ENCODE measurements at places on chromosomes 6 and 20.

DNA sequence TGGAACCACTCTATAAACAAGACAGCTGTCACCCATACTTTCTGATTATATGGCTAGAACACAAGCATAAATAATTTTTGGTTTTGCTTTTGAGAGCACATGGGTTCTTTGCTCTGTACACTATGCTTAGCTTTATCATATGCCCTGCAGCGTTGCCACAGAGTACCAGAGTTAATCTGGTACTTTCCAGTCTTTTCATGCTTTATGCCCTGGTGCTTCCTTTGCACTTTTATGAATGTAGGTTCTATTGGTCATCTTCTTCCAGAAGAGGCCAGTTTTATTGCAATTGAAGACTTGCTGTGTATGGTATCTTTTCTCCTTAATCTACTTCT lies 20.8 kb downstream of the SHLD1 start:
- no peak for DNase-seq

DNA sequence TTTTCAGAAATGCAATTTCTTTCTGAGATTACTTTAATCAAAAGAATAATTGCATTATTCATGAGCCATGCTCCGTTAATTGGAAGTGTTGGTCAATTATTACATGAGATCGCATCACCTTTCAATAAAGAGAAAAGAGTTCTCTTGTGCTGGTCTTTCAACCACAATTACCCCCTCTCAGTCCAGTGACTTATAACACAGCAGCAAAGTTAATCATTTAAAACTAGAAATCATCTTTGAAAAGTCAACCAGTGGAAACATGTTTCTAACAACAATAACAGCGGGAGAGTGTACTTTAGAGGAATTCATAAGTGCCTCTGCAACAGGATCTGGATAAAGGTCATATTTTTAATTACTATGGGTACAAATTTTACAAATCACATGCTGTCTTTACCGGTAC lies 384.4 kb upstream of the AGPAT4 start:
- DNase-seq, result no peak

DNA sequence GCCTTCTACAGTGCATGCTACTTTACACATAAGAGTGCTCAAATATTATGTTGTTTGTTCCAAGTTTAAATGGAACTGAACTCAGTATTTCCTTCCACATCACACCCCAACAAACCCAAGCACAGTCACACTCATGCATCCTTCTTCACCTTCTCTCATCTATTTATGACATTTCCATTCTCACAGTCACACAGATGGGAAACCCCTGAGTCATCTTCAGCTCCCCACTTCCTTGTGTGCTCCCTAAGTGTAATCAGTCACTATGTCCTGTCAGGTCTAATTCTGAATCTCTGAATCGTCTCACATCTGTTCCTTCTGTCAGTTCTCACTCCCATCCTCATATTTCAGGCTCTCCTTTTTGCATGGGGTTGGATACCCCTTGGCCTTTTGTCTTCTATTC lies 96.0 kb downstream of the RIMS1 start:
- DNase-seq, result no peak

GRCh38 chr6:158010591-158011477 lies 29.2 kb downstream of the SYNJ2 start:
- no peak for DNase-seq

DNA sequence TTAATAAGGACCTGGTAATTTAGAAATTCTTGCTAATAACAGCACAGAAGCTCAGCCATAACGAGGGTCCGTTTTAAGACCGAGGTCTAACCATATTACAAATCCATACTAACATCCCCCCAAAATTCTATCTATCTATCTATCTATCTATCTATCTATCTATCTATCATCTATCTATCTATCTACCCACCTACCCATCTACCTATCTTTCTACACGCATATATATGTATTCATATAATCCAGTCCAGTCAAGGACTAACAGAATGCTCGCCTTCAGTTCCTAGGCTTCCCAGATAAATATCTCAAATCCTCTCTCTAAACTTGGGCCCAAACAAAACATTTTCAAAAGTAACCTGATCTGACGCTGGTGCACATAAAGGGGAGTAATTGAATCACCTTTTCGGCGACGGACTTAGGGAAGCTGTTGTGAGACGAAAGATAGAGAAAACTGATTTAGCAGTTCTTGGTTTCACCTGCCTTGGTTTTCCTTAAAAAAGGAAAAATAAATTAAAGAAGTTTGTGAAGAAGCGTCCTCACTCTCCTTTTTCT lies 14.5 kb downstream of the HMGN4 start:
- no peak for DNase-seq

DNA sequence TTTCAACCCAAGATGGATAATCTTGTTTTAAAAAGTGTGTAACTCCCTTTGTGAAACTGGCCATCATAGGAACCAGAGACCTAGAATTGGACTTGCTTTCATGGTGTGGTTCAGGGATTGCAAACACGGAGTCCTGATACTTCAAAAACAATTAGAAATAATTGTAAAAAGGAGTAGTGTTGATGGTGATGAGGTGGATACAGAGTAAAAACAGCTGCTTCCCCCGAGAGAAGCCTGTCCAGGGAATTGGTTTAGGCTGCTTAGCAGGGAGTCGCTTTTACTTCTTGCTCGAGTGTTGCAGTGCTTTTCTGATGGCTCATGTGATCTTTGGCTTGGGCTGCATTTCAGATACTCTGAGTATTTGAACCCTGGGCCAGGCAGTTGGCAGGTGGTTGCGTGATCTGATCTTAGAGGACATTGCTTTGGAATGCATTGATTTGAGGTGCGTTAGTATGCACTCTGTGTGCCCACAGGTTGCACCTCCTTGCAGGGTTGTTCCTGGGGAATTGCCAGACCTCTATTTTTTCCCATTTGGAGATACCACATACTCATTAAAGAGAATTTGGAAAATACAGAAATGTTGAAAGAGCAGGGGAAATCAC lies 19.5 kb downstream of the KIF3B start:
- no peak for DNase-seq

DNA sequence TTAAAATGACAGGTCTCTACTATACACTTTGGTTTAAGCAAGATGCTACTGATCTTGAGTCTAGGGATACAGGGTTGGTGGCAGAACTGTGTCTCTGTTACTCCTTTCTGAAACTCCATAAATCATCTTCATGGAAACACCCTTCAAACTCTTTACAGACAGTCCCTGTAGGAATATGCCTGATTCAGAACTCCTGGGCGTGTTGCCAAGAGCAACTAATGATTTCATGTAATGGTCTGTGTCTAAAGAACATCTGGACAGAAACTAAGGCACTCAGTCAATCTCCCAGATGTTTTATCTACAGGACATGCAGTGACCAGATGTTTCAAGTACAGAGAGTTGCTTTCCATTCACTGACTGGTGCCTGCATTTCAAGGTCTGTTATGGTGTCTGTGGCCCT lies 464.4 kb upstream of the CHD6 start:
- no peak for DNase-seq

DNA sequence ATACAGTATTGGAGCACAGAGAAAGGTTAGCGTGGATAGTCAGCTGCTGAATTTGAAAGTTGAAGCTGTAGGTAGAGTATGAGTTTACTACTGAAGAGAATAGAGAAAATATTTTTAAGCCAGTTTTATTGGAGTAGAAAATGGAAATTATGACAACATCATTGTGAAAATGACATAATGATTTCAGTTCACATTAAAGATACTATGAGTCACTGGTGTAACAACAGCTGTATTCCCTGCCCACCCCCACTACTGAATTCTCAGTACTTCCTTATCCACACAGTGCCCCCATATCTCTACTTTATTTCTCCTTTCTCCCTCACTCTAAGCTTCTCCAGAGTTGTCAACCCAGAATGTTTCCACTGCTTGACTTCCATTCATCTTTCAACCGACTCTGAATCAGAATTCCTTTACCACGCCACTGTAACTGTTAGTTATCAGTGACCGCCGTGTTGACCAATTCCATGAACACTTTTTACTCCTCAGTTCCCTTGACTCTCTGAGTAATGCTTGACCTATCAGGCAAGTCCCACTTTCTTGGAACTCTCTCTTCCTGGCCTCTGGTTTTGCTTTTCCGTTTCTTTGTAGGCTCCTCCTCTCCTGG lies 139.6 kb downstream of the AIG1 start:
- no peak for DNase-seq

- no peak for DNase-seq
These were observed 45.8 kb upstream of the PAK5 start for GRCh38 chr20:9884666-9885065.

- DNase-seq, result no peak
These were observed 58.6 kb upstream of the SNX9 start for GRCh38 chr6:157764178-157765068.

DNA sequence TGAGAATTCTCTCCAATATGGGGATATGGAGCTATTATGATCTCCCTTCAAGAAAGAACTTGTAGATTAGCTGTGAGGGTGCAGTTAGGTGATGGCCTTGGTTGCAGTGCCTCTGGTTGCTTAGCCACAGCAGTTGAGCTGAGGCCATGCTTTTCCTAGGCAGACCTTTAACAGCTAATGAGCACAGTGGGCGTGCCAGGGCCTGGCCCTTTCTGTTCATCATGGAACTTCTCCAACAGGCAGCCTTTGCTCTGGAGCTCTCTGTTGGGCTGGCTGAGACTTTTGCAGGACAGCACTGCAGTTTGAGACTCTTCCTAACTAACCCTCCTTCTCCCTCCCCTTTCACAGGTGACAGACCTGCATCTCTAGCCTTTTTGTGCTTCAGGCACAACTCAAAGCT lies 39.7 kb upstream of the TMEM170B start:
- no peak for DNase-seq

DNA sequence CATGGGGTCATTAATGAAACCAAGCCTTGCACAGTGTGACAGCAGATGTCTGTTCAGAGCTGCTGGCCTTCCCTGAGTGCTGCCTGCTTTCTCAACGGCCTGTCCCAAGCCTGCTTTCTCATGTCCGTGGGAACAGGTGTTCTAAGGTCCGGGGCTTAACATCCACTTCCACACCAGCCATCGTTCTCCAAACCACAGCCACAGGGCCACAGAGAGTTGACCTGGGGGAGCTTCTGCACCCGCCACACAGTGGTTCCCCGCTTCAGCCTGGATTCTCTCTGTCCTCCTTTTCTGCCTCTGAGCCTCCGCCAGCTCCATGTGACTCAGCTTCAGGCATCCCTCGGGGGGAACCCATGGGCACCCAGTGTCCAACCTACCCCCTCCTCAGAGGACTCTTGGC lies 26.9 kb upstream of the PPP1R3G start:
- no peak for DNase-seq

DNA sequence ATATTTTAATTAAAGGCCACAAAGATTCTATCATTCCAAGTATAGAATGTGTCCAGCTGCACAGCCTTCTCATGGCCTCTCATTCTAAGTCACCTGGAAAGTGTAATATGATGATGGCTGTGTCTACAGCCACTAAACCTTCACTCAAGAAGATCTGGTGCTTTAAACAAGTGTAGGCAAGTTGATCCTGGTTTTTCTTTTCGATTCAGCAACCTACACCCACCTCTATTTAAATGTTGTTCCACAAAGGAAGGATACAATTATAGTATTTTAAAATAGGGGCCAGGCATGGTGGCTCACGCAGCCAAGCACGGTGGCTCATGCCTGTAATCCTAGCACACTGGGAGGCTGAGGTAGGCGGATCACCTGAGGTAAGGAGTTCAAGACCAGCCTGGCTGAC lies 25.5 kb upstream of the DST start:
- no peak for DNase-seq

- no peak for DNase-seq
These were observed 84.3 kb upstream of the FOXO3 start for GRCh38 chr6:108476376-108476775.

DNA sequence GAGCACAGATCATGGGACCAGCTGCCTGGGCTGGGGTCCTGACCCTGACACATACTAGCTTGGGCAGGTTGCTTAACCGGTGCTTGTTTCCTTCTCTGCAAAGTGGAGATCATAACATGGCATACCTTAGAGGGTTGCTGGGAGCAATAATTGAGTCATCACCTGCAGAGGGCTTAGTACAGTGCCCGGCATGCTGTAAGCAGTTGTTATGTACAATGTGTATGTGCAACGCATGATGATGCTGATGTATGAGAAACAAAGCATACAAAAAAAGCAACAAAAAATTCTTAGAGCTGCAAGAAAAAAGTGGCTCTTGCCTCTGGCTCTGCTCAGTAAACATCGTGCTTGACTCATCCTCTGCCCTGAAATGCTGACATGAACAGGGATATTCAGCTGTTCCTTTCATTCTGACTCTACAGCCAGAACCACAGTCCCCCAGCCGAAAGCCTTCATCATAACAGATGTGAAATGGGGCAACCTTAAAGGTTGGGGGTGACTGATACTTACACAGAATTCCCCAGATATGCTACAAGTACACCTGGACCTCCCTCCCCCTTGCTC lies 91.7 kb downstream of the CLIC5 start:
- no peak for DNase-seq

DNA sequence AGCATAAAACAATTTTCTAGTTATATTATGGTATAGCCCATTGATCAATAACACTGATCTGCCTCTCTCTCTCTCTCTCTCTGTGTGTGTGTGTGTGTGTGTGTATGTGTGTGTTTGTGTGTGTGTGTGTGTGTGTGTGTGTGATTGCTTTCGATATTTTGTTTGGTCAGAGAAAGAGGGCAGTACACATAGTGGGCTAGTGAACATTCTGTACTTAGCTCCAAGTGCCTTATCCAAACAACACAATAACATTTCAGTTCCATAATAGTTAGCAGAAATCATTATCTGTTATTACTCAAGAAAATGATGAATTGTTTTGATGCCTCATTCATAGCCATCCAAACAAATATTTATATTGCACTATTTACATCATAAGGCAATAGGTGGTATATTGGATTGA lies 979.1 kb upstream of the CITED2 start:
- no peak for DNase-seq

DNA sequence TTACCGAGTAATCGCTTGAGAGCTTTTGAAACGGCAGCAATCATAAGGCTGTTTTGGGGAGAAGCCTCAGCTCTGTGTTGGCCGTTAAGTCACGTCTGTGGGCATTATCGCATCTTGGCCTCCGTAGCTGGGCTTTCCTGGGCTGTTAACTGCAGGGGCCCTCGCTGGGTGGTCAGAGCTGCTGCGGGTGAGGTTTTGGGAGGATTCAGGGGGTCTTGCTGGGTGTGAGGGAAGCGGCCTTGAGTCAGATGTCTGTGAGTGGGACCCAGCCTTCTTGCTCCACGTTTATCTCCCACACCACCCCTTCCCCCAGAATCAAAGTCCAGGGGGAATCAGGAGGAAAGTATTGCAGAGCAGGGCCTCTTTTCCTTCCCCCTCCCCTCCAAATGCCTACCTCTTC lies 3.2 kb upstream of the APCDD1L start:
- DNase-seq, result no peak
